Liver (tissue), 10 donors: ENCODE measurements at places on chromosomes 11 and 22.

- DNase-seq = no peak
These were observed 14.1 kb upstream of the IL2RB start for GRCh38 chr22:37163575-37164504.

DNA sequence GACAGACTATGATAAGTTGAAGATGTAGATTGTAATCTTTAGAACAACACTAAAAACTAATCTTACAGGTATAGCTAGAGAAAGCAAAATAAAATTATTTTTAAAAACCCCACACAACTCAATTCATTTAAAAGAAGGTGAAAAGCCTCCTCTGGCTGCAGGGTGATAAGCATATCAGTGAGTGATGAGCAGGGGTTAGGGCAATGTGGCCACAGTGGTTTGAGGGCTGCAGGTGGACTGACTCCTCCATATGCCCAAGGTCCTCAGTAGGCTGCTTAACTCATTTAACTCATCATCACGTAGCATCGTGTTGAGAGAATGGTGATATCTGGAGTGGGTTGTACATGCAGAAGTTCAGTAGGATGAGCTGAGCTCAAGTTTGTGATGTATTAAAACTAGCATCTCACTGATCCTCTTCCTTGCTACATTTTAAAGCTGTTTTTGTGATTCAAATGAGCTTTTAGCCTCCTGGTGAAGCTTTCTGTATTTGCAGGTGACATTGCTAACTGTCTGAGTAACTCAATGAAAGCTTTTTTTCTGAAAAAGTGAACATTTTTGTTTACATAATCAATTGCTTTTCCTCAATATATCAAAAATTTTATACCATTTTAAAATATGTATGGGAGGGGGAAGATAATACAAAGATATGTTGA is 37.0 kb upstream of the SC5D start:
- no peak for DNase-seq

GRCh38 chr11:132220474-132220873 is 850.1 kb downstream of the NTM start:
- no peak for DNase-seq

GRCh38 chr11:94910270-94910669 is 63.1 kb downstream of the CWC15 start:
- DNase-seq = no peak

GRCh38 chr11:29127461-29127860 is 889.4 kb downstream of the KCNA4 start:
- no peak for DNase-seq

GRCh38 chr11:1642288-1643145 is 12.9 kb downstream of the KRTAP5-5 start:
- DNase-seq = no peak

DNA sequence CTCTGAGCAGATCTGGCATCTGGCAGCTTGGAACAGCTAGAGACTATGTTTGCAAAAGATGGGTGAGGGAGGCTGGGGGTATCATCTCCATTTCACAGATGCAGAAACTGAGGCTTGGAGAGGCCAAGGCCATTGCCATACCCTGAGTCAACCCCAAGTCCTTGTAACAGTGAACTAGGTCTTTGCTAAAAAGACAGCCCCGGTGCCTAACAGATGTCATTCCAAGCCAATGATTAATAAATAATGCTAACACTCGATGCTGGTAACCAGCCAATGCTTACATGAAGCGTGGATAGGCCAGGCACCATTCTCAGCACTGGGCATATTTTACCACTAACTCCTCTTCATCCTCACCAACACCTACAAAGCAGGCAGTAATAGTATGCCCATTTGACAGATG is 164.0 kb downstream of the MN1 start:
- no peak for DNase-seq

DNA sequence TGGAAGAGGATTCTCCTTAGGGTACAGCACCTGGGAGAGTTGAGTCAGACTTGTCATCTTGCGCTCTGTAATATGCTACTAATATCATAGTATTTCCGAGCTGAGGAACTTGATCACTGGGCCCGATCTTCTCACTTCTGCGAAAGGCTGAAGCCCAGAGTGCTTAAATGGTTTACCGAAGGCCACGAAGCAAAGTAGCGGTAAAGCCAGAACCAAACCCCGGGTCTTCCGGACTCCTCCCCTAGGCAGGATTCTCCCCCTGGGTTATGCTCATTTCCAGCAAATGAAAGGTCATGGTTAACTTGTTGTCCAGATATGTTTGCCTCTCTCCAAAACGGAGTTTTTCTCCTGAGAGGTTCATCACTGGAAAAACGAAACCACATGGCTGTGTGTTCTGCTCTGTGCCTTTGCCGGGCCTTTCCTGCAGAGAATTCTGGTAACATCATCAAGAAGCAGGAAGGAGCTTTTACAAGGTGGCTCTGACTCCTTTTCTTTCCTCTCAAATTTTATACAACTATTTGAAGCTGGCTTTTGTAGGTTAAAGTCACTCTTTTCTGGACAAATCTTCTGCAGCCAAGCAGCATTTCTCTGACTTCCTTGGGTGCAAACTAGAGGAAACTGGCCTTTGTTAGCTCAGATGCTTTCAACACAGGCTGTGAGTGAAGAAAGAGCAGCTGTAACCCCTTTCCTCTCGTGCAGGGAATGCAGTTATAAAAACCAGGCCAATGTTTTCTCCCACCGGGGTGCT is 35.5 kb downstream of the UBASH3B start:
- DNase-seq = no peak

GRCh38 chr11:67668192-67668551 is 6.3 kb downstream of the ALDH3B2 start:
- DNase-seq = no peak

DNA sequence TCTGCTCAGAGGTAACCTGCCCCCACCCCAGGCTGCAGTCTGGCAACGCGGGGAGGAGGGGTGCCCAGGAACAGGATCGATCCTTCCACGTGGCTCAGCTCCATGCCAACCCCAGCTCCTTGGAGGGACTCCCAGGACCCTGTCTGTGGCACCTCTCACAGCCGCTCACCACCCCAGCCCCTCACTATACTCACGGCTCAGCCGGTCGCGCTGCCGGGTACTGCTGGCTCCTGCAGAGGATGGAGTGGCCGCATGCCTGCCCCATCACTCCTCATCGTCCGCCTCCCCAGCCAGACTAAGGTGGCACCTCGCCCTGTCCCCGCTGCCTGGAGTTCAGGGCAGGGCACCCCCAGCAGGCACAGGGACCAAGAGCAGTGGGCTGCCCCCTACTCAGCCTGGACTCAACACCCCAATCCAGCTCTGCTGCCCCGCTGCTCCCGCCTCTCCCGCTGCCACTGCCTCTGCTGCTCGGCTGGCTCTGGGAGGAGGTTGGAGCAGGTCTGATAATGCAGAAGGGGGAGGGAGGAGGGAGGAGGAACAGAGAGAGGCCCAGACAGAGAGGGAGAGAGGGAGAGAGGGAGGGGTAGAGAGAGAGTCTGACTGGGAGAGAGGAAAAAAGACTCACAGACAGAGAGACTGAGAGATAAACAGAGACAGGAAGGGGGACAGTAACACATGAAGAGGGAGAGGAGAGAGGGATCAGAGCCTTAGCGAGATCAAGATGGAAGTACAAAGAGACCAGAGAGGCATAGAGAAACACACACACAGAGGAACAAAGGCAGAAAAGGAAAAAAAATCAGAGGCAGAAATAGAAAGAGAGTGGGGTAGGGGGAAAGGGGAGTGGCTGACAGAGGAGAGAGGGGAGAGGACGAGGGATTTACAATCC is at the start of gene PDE2A:
Gene PDE2A, minus strand, starts transcription at position 480 of the 886 bp plus-strand sequence. Its CDS starts 215 bp downstream, at position 265.
- DNase-seq = no peak

GRCh38 chr11:131688048-131688693 is 317.8 kb downstream of the NTM start:
- peak; percentile 57 for DNase-seq

GRCh38 chr11:36699271-36699670 is 101.2 kb upstream of the RAG2 start:
- DNase-seq = no peak

DNA sequence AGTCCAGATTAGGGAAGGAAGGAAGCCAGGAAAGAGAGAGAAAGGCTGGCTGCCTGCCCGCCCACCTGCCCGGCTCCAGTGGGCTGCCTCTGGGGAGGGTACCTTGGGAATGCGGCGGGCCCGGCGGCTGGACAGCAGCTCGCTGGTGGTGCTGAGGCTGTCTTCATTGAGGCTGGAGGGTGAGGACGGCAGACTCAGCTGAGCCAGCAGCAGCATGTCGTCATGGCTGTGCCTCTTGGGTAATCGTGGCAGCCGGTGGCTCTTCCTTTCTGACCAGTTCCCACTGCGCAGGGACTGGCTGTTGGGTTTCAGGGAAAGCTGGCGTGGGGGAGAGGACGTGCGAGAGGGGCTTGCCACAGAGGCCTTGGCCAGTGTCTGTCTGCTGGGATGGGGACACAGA is 32.9 kb downstream of the RPL27A start:
- DNase-seq = no peak

DNA sequence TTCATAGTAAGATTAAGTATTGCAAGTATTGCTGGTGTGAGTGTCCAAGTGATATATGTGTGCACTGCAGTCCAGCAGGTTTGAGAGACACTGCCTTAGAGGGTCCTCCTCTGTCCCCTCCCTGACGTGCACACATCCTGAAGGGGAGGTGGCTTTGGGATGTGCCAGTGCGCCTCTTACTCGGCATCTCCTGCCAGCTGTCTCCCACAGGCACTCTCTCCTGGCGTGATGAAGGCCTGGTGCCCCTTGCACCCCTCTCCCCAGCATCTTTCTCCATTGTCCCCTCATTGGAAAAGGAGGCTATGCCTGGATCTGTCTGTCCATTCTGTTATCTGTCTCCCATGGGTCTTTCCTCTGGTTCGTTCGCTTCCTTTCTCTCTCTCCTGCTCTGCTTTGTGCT is 24.2 kb downstream of the GTPBP1 start:
- no peak for DNase-seq

GRCh38 chr11:106461839-106462545 is 384.5 kb downstream of the AASDHPPT start:
- DNase-seq = no peak

- no peak for DNase-seq
These were observed 4.6 kb downstream of the RFPL1 start for GRCh38 chr22:29442976-29443375.

DNA sequence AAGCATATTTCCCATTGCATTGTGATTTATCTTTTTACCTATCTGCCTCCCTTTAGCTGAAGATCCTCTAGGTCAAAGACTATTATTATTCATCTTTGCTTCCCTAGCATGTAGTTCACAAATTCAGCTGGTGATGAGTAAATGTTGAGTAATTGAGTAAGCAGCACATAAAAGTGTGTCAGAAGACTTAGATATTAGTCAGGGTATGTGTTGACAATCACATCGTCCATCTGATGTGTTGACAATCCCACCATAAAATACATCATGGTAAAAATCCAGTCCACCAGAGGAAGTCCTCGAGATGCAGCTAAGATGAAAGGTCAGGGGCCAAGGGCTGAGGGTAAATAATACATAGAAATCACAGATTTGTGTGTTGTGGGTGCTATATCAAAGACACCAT is 22.9 kb upstream of the ABTB2 start:
- DNase-seq = no peak

- no peak for DNase-seq
These were observed 97.0 kb downstream of the BRD1 start for GRCh38 chr22:49730656-49731055.

DNA sequence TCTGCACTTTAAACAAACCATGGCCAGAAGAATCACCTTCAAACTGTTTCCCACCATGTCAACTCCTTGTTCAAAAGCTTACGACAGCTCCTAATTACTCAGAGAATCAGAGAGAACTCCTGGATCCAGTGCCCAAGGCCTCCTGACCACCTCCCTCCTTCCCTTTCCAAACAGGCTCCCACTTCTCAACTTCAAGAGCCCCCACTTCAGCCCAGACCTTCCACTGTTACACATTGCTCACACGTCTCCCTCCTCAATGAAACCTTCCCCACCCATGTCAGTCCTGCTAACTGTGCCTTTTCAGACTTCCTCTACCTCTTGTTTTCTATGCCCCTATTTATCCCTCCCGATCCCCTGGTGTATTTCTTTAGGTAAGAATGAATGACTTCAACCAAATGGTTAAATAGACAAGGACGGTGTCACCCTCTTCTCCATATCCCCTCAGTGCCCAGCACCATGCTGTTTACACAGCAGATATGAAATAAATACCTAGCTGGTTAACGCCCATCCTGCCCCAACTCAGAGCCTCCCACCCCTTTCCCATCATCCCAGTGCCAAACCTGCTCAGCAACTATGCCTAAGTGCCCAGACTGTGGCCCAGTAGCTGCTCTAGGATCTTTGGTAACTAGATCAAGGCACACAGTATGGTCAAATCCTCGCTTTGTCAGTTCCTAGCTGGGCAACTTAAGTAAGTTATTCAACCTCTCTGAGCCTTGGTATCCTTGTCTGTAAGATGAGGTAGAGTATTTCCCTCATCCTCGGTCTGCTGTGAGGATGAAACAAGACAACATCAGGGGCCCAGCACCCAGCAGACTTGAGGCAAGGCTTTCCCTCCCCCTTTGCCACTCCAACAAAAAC is 36.8 kb downstream of the PLEKHA7 start:
- DNase-seq = no peak

DNA sequence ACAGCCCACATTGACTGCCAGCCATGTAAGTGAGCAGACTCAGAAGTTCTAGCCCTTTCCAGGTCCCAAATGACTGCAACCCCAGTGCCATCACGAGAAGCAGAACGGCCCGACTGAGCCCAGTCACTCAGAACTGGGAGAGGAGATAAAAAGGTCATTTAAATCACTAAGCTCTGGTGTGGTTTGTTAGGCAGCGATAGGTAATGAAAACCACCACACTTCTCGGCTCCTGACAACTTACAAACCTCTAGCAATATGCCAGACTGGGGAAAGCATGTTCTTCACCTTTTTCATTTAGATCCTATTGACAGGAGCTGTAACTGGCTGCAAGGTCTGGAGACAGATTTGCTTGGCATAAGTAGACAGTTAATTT is 6.7 kb downstream of the SLC15A3 start:
- DNase-seq = no peak

GRCh38 chr11:61071208-61071681 is 31.0 kb upstream of the CD5 start:
- no peak for DNase-seq

GRCh38 chr22:48613566-48614200 is 1214.0 kb downstream of the BRD1 start:
- DNase-seq = no peak

GRCh38 chr11:74506823-74507222 is 13.3 kb upstream of the LIPT2 start:
- DNase-seq = no peak

- DNase-seq = no peak
These were observed 19.2 kb downstream of the TP53I11 start for GRCh38 chr11:44931466-44931865.

DNA sequence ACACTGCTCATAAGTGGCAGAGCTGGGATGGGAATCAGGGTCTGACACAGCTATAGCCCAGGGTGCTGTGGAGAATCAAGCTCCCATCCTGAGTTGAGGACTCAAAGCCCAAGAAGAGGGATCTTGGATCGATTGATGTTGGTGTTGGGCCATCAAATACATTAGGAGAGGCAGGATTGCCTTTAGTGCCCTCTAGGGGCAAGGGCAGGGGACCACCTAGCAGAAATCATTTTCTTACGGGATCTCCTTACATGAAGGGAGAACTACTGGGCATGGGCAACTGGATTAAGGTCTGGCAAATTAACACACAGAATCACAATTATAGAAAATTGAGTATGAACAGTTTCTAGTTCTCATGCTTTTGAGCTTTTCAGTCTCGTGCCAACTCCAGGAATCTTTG is 24.9 kb upstream of the EMSY start:
- DNase-seq = no peak

GRCh38 chr11:8604078-8604723 is 10.2 kb upstream of the STK33 start:
- peak; percentile 43 for DNase-seq
